ENCODE measurements at places on chromosomes 6 and 20.

- DNase-seq: no peak
Observed at GRCh38 chr6:46899659-46900058, 22.1 kb downstream of the ADGRF5 start.

- DNase-seq: no peak
Observed at GRCh38 chr20:7933346-7933745, 6.9 kb downstream of the HAO1 start.

- DNase-seq: no peak
Observed at GRCh38 chr20:54572665-54573435, 97.5 kb downstream of the DOK5 start.

- DNase-seq: no peak
Observed at GRCh38 chr6:150028799-150029198, 3.5 kb upstream of the RAET1L start.

DNA sequence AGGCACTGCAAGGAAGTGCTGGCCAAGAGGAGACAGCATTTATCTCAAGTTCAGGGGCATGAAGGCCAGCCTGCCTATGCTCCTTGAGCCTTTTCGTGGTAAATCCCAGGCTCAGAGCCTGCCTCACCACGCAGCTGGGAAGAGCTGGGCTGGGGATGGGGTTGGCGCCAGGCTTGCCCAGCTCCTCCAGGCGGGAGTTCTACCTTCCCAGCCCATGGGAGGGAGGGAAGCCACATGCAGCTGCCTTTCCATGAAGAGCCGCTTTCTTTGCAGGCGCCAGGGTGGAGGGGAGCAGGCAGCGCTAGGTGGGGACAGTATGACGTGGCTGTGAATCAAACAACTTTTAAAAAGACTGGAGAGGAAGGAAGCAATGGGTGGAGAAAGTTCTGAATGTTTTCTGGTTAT, 19.5 kb upstream of the SIRT5 start:
- DNase-seq: no peak

DNA sequence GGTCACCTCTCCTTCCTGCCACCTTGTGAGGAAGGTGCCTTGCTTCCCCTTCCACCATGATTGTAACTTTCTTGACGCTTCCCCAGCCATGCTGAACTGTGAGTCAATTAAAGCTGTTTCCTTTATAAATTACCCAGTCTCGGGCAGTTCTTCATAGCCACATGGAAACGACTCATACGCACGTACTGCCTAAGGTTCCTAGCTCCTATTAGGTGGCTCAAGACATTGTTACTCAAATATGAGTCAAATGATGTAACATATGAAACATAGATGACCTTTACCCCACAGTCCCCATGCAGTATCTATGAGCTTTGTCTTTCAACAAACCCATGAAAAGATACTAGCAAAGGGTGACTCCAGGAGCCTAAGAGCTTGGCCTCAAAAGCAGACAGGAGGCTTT, 98.3 kb downstream of the SIM1 start:
- no peak for DNase-seq

- DNase-seq: no peak
Observed at GRCh38 chr6:3259491-3259958, 778 bp downstream of the PSMG4 start.

GRCh38 chr20:34875642-34876405, 588 bp upstream of the ACSS2 start:
- DNase-seq: no peak

DNA sequence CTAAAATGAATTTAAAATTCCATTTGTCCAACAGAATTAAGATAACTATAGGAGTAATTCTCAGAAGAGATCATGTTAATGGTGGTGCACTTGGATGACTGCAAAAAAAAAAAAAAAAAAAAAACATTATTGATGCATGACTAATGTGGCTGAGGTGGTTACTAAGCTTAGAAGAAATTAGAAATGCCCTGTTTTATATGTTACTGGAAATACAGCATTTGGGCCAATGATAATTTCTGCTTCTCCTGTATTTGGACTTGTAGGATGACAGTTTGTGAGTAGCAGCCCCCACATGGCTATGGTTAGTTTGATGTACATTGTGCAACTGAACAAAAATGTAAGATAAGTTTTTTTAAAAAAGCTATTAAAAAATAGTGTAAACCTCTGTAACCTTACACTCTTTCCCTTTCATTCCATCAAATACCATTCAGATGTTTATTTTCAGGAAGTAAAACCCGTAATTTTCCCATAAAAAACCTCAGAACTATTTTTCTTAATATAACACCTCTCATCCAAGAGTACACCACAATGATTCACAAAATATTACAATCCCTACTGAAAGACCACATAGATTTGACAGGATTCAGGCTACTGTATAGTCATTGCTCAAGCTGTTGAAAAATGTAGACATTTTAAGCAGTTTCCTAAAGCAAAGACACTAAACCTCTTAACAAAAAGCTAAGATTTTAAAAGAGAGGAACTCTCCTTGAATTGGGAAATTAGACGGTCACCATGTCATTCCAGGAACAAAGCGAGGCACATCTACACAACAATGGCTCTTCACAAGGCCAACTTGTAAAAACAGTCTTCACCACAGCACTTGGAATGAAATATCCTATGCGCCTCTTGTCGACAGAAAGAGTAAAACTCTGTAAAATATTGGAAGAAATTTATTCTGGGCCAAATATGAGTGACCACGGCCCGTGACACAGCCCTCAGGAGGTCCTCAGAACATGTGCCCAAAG, 83.0 kb downstream of the WDR27 start:
- DNase-seq: no peak

GRCh38 chr6:157650261-157650640, 172.8 kb upstream of the SNX9 start:
- peak; percentile 19 for DNase-seq

DNA sequence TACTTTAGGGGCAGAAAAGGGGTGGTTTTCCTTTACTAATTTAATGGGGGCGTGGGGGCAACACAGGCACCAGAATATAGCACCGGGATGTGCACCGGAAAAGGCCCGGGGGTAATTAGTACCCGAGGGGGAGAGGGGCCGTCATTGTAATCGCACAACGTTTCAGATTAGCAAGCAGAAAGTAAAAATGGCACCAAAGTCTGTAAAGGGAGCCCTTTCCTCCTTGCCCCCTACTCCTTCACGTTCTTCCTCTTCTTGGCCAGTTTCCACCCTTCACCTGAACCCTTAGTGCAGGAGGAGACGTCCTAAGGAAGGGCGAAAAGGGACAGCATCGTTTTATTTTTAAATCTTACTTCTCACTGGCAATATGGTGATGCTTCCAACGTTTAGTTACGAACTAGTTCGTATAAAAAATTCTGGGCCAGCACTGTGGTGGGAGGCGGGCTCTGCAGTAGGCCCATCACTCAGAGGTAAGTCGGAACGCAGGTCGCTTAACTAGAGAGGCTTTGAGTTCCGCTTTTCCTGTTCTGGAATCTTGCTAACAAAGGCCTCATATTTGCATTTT, 742 bp upstream of the CEP85L start:
- no peak for DNase-seq

GRCh38 chr6:1118287-1118647, 193.6 kb upstream of the FOXQ1 start:
- no peak for DNase-seq

DNA sequence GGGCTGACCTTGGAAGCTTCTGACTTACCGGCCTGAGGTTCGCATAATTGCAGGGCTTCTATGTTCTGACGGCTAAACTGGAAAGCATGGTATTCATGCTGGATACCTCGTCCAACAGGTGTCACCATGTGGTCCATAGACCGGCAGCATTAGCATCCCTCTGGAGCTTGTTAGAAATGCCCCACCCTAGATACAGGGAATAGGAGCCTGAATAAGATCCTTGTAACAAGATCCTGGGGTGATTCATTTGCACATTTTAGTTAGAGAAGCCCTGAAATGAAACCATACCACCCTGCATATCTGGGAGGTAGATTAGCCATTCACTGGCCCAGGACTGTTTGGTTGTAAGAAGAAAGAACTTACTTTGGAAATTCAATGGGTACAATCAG, 77.7 kb downstream of the TMEM170B start:
- DNase-seq: no peak

DNA sequence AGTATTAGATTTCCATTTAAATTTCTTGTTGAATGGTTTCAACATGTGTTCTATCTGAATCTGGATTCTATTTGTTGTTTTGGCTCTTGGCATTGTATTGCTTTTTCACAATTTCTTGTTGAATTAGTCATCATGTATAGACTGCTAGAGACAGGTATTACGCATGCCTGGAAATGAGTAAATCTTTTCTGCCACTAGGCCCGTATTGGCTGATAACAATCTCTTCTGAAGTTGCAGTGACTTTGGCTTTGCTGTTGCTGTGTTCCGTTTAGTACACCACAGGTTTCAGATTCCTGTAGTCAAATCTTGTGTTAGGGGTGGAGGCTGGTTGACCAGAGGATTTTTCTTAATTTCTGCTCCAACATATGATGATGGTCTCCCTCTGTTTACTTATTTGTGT, 1339.4 kb downstream of the GRIK2 start:
- DNase-seq: no peak
